Esophagus squamous epithelium (tissue), 5 donors: ENCODE measurements at places on chromosomes 5 and 9.

GRCh38 chr5:154258531-154259217, 68.1 kb downstream of the GALNT10 start:
- no peak for DNase-seq

DNA sequence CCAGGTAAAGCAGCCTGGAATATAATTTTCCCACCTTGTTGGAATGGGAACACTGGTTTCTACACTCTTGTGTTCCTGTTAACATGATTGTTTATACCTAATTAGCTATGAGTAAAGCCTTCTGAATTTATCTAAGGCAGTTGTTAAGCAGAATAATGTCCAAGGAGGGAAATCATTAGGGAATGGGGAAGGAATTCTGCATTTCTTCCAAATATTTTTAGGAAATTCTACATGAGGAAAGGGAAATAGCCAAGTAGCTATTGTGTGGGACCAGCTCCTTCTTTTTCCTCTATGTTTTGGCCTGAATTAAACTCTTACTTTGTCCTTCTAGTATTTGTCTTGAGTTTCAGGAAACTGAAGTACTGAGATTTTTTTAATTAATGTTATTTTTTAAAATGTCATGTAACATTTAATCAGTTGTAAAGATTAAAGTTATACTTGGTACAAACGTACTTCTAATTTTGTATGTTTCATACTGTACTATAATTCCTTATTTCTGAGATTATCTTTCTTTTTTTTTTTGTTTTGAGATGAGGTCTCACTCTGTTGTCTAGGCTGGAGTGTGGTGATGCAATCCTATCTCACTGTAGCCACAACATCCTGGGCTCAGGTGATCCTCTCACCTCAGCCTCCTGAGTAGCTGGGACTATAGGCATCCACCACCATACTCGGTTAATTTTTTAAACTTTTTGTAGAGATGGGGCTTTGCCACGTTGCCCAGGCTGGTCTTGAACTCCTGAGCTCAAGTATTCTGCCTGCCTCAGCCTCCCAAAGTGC, 28.5 kb downstream of the ANKDD1B start:
- DNase-seq, result no peak

- DNase-seq, result no peak
Observed at GRCh38 chr5:178394074-178394473, 161.5 kb upstream of the PHYKPL start.

- DNase-seq, result no peak
Observed at GRCh38 chr9:18824095-18824666, 208.8 kb downstream of the SAXO1 start.

GRCh38 chr9:116697362-116697761, 10.3 kb downstream of the TRIM32 start:
- DNase-seq, result no peak

- DNase-seq, result no peak
Observed at GRCh38 chr5:14640765-14641164, 23.8 kb upstream of the OTULIN start.

GRCh38 chr9:116264361-116264760, 110.8 kb downstream of the PAPPA start:
- no peak for DNase-seq

- no peak for DNase-seq
Observed at GRCh38 chr5:103668281-103668680, 105.7 kb upstream of the NUDT12 start.

DNA sequence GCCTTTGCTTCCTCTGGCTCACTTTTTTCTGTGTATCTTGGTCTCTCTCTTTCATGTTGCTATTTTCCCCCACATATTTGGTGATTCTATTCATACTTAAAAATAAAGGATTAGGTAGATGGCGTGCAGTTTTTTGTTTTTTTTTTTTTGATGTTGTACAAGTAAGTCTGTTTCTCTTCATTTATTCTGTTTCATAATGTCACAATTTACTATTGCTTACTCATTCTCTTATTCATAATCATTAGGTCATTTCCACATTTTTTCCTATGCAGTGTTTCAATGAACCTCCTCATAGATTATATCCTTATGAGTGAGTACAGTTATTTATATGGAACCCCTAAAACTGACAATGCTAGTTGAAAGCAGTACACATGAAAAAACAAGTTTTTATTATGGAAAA, 136.3 kb downstream of the APBA1 start:
- DNase-seq, result no peak

GRCh38 chr9:38082446-38083287, 13.6 kb upstream of the SHB start:
- DNase-seq, result no peak

DNA sequence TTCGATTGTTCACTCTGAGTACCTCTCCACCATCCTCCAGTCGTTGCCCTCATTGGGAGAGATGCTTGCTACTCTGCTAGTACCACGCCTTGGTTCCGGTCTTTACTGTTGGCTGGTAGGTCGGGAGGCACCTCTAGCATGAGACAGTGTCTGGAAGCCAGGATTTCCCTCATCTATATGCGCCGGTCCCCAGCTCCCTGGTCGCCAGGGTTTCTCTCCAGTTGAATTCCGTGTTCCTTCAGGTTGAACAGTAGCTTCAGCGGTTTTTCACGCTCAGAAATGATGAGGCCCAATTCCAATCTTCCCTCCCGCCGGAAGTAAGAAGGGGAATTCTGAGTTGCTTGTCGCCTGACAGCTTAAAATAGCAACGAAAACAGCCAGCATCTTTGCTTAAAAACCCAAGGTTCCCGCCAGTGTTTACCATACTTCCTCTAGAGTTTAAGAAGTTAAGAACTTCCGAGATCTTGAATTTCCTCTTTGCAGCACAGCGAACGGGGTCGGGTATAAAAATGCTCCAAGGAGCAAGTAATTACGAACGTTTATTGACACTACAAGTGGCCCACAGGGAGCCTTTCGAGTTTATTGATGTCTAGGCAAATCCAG, 1.3 kb upstream of the ST8SIA4 start:
- peak; percentile 9 for DNase-seq

GRCh38 chr5:142982821-142983200, 212.6 kb downstream of the ARHGAP26 start:
- no peak for DNase-seq

- no peak for DNase-seq
Observed at GRCh38 chr9:34267660-34268059, 61.4 kb downstream of the KIF24 start.

- no peak for DNase-seq
Observed at GRCh38 chr5:111384220-111384619, 128.1 kb downstream of the STARD4 start.

DNA sequence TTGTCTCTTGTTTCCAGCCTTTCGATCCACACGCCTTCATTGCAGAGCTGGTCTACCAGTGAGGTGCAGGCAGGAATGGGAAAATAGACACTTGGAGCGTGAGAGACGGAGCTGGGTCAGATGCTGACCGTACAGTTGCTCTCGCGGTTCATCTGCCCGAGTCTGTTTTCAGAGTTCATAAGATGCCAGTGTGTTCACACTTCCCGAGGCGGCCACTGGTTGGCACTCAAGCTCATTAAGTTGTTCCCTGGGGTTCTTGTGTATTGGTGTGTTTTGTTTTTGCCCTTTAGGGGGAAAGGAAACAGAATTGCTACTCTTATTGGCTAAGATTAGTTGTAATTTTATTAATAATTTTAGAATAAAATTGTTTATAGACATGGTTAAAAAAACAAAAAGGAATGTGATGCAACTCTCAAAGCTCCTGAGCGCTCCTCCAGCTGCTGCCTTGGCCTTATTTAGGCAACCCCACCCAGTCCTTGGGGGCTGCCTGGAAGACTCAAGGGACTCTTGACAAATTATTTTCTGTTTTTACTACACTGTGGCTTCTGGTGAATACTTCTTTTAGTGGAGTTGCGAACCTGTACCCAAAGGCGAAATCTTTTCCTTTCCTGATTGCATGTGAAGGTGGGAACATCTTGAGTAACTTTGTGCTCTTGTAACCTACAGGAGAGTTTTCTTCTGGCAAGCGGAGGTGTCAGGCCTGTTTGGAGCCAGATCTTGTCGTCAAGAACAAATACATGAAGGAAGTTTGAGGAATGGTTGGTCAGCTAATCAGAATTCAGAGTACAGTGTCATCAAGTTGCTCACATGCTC, 146.1 kb downstream of the MAST4 start:
- DNase-seq, result no peak

DNA sequence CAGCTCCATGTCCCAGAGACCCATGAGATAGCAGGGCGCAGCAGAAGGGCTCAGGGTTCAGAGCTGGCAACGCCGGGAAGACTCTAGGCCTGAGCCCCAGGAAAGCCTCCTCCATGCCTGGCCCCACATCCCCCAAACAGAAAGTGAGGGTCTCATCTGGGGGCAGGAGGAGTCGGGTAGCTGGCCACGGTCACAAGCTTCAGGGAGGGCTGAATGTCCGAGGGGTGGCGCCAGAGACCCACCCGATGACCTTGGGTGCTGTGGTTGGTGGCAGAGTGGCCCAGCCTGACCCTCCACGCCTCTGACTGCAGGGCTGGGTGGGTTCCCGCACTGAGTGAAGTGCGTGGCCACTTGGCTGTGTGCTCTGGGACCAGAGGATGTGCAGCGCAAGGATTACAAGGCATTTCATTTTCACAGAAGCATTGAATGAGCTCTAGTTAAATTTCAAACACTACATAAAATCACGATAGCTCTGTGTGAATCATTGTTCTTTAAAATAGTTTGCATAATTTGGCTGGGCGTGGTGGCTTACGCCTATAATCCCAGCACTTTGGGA, 3.0 kb downstream of the C8G start:
- DNase-seq, result no peak

- no peak for DNase-seq
Observed at GRCh38 chr9:124124729-124125650, 113.4 kb downstream of the LHX2 start.

DNA sequence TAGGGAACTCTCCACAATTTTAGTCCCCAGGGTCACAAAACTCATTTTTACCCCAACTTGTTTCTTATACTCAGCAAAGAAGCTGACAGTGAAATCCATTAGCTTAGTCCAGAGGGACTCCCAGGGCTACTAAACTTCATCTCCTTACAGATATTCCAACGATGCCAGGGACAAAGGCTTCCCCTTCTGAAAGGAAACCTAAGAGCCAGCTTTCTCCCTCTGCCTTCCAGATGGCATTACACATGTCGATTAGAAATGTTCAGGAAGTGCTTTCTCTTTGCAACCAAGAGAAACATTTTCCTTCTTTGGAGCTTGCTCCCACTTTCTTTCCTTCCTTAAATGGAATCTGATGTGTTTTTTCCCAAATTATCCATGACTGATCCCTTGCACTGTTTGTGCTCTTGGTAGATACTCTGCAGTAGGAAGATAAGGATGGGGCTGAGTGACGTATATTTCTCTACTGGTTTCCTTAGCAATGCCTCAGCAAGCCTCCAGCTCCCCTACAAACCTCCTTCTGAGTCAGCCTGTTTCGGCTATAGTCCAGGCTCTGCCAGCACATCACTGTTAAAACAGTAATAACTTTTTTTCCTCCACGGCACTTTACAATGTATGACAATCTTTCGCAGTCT, 43.0 kb upstream of the HTR4 start:
- no peak for DNase-seq

GRCh38 chr5:135307143-135307903, 91.7 kb downstream of the MACROH2A1 start:
- no peak for DNase-seq

DNA sequence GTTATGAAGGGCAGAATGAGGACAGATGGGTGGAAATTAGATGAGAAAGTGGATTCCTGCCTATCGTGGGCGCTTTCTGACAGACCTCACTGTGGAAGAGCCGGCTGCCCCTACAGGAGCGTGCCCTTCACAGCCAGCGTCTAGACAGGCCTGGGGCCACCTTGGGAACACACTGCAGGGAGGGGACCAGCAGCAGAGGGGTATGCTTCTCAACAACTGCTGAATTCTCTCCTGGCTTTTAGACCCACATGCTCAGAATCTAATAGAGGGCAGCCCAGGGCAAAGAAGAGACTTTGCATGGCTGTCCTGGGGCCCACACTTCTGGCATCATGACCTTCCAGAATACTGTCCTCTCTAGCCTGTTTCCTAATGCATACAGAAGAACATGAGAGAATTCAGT, 2.1 kb upstream of the SEMA4D start:
- DNase-seq, result no peak

- no peak for DNase-seq
Observed at GRCh38 chr9:109953813-109954497, 174.0 kb downstream of the PALM2AKAP2 start.

DNA sequence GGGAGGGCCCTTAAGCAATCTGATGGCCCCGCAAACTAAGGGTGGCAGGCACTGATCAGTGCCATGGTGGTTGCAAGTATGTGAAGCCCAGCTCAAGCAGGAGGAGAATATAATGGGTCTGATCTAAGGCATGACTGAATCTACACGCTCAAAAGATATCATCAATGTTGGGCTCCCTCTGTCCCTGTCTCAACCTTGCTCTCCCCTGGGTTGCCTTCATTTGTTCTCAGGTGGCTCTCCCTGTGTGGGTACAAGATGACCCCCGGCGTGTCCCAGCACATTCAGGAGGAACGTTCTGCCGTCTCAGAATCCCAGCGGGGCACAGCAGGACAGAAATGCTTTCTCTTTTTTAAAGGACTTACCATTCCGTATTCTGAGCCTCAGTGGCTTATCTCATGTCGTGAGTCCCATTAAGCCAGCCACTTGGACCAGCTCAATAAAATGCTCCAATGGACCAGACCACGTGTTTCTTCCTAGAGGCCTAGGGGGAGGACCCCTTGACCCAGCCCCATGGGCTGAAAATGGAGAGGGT, 12.0 kb upstream of the RNF130 start:
- DNase-seq, result no peak

DNA sequence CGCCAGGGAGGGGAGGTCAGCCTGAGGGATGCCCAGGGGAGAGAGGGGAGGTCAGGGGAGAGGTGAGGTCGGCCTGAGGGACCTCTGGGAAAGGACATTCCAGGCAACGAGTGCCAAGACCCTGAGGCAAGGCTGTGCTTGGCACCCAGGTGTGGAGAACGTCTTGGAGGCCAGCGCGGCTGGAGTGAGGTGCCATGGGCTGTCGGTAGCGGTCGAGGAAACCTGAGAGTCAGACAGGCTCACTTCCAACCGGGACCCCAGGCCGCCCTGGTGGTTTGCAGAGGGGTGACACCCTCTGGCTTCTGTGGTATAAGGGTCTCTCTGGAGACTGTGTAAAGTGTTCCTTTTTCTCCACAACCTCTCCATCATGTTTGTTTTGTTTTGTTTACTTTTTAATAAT, 82.9 kb downstream of the CACNA1B start:
- DNase-seq, result no peak

DNA sequence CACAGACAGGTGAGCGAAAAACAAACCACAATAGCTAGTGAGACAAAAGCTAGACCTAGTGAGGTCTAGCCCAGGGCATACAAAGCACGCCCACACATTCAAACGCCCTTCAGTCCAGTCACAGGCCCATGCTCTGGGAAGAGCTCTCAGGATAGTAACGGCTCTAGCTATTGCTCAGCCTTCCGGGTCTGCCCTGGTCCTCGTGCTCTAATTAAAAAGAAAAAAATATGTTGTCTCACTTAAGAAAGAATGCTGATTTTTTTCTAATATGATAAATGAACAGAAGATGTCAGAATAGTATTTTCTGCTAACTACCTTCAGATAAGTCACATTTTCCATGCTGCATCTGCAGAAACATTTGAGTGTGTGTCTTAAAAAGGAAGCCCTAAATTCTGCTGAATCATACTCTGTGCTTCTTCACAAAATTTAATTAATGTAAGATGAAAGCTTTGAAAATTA, 94.5 kb downstream of the PLPP1 start:
- no peak for DNase-seq

- DNase-seq, result no peak
Observed at GRCh38 chr9:126386088-126386487, 59.5 kb downstream of the MVB12B start.
